ENCODE measurements at places on chromosomes 5 and 9.

- peak; percentile 74 for DNase-seq
These were observed at the start of gene CDKN2A for GRCh38 chr9:21993893-21994555. Gene CDKN2A (minus strand): TSS chr9:21994392.

DNA sequence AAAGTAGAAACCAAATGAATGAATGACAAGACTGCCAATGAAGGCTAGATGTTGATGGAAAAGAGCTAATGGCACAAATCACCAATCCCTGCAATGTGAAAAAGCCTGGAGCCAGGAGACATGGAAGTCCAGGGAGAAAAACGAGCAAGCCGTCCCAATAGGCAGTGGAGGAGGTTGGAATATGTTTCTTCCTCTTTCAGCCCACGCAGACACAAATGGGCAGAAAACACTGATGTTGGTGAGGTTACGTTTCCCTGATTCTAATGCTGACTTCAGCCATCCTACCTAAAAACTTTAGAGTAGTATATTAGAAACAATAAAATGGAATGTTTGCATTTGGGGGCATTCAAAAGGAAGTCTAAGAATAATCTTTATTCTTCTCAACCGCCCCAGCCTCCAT is 23.9 kb upstream of the KIF2A start:
- no peak for DNase-seq

GRCh38 chr5:161064297-161064696 is 212.3 kb upstream of the ATP10B start:
- DNase-seq: no peak

DNA sequence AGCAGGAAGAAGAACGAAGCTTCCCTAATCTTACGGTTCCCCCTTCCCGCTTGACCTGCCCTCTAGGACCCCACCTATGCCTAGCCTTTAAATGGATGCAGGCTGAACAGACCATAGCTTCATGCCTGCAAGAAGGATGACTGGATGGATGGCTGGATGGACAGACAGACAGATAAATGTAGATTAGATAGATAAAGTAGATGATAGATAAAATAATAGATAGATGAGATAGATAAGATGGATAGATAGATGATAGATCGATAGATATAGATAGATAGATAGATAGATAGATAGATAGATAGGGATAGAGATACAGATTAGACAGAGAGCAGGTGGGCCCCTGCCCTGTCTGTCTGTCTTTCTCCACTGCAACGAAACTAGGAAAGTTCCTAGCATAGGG is 72.0 kb downstream of the GPR21 start:
- DNase-seq: no peak

GRCh38 chr9:90095682-90096081 is 490.9 kb downstream of the GADD45G start:
- DNase-seq: no peak

- DNase-seq: no peak
These were observed 1640.9 kb upstream of the C9orf72 start for GRCh38 chr9:29214154-29214689.

GRCh38 chr5:110663525-110663924 is 62.9 kb downstream of the TMEM232 start:
- peak; percentile 7 for DNase-seq

DNA sequence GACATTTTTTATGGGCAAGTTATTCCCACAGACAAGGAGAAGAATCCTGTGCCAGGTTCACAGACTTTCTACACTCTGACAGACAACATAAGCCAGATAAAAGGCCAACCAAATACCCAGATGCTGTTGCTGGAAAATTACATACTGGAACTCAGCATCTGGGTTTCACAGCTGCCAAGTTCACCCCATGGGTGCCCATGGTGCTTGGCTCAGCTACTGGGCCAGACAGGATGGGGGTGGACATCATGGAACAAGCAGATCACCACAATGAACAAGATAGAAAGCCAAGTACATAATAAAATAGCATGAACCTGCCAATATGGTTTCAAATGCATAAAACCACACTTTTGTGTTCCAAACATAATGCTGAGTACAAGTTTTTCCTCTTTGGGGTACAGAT is 999.8 kb downstream of the NR2F1-AS1 start:
- no peak for DNase-seq

GRCh38 chr9:127215268-127216209 is 49.0 kb upstream of the GARNL3 start:
- DNase-seq: no peak

- no peak for DNase-seq
These were observed 9.2 kb upstream of the ZBTB5 start for GRCh38 chr9:37474438-37474837.

DNA sequence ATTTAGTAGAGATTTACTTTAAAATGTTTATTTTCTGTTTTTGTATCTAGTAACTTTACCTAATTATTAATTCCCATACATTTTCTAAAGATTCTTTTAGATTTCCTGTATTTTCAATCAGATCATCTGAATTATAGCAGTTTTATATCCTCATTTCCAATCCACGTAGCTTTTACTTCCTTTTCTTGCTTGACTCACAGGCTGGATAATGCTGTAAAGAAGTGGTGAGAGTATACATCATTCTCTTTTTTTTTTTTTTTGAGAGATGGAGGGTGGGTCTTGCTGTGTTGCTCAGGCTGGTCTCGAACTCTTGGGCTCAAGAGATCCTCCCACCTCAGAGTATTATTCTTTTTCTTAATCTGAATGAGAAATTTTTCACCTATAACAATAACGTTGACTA is 11.2 kb upstream of the SETX start:
- DNase-seq: no peak

Measured in GM20000 (cell line).